SJSA1 (cell line): ENCODE measurements at places on chromosomes 1 and 21. TPM values are rescaled to one million over a fixed set of nuclear protein-coding genes. Genes with fewer than 3 reads are reported as not detected.

- no peak for DNase-seq
These were observed 77.2 kb upstream of the USH2A start for GRCh38 chr1:216500273-216500967.

- DNase-seq = peak; percentile 10
These were observed 82.1 kb downstream of the RAVER2 start for GRCh38 chr1:64826991-64827390.

DNA sequence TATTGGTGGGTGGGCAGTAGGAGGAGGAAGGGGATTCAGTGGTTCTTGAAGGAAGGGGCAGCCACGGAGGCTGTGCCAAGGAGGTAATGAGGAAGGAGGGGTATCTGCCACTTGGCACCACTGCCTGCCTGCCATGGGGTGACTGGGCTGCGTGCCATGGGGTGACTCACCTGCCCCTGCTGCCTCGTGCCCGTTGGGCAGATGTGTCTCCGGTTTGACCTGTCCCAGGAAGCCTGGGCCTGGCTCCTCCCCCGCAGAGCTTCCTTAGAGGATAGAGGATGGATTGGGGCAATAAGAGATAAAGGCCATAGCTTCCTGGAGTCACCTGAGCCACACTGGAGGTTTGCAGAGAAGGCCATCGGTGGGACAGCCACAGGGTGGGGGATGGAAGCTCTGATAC is 1.7 kb downstream of the PADI3 start:
- no peak for DNase-seq

HUNK gene
- 13.6 and 17.7 TPM in 2 replicates for total RNA-seq
